ENCODE measurements at places on chromosomes 1 and 21.

- DNase-seq = no peak
These were observed 7.4 kb upstream of the PPP1R15B start for GRCh38 chr1:204419064-204419403.

DNA sequence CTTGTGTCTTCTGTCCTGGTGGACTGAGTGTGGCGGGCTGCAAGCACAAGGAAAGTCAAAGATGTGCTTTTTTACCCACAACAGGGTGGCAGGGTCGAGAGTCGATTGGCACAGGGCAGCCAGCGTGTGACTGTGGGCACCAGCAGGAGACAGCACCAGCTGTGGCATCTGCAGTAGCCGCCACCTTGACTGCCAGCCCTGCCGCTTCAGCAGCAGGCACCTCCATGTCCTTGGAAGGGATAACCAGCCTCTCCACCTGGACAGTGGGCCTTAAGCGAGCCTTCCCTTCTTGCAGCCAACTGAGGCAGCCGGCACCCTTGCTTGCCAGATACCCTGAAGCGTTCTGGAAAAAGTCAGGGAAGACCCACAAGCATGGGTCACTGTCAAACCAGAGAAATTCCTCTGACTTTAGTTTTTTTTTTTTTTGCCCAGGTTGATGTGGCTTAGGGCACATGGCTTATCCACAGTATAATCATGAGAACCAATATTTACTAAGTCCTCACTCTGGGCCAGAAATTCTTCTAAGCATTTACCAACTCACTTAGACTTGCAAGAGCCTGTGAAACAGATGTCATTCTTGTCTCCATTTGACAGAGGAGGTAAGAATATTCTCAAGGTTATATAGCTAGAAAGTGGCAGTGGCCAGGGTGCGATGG, 30.1 kb upstream of the PTGFRN start:
- no peak for DNase-seq

DNA sequence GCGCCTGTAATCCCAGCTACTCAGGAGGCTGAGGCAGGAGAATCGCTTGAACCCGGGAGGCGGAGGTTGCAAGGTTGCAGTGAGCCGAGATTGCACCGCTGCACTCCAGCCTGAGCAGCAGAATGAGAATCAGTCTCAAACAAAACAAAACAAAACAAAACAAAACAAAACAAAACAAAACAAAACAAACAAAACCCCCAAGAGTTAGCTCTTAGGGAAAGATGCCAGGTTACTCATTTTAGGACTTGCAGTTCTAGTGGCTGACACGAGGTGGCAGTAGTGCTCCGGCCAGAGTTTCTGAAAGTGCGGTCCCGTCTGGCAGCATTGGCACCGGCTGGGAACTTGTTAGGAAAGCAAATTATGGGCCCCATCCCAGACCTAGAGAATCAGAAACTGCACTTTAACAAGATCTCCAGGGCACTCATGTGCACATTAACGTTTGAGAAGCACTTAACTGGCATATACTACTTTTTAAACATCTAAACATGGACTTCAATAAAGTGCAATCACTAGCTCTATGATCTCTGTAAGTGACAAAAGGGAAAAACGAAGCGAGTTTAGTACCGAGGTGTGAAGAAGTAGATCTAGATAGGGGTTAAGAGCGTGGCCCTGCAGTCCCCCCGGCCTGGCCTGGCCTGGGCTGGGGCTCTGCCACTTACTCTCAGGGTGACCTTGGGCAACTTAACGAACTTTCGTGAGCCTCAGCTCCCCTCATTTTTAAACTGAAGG, 41.9 kb upstream of the TNFRSF1B start:
- DNase-seq = peak; percentile 68

GRCh38 chr1:159009704-159010361, at the start of gene IFI16:
IFI16 (plus strand) TSS chr1:159009907; CDS start chr1:159014681, 4,774 bp downstream.
- DNase-seq = peak; percentile 97

- DNase-seq = no peak
These were observed 10.5 kb downstream of the CITED4 start for GRCh38 chr1:40851643-40852042.

DNA sequence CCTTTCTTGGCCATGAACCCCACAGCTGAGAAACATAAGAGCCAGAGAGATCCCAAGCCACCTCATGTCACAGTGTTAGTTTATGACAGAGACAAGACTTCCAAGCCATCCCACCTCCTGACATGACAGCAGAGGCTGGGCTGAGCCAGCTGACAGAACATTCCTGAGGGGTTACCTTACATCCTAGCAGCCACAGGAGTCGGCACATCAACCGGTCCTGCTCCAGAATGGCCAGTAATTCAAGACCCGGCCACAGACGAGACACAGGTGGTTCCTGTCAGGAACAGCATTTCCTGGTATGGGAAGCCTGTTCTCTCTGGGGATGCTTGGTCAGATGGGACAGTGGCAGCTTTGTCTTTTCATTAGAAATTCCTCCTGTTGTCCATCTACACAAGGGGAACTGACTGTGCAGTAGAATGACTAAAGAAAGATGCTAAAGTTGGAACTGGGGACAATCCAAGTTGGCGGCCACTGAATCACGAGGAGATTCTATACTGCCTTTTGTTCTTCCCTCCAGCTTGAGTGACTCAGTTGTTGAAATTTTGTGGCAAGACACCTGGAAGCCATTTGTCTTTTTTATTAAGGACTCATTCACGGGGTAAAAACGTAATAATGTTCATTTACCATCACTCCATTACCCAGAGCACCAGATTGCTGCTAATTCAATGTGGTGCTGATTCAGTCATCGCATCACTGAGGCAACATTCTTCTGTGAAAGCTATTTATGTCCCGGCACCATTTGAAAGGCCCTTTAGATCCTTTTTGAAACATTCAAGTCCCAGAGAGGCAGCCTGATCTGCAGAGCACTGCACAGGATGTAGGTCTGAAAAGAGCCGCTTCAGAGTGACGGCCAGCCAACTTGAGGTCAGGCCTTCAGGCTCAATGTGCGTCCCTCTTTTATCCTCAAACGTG, 37.2 kb upstream of the NPL start:
- DNase-seq = no peak

- DNase-seq = no peak
These were observed 14.7 kb downstream of the TMEM81 start for GRCh38 chr1:205069371-205070125.

GRCh38 chr21:43269957-43270705, 101.3 kb downstream of the CRYAA start:
- DNase-seq = no peak

GRCh38 chr1:10509809-10510509, 35.2 kb downstream of the PEX14 start:
- no peak for DNase-seq

DNA sequence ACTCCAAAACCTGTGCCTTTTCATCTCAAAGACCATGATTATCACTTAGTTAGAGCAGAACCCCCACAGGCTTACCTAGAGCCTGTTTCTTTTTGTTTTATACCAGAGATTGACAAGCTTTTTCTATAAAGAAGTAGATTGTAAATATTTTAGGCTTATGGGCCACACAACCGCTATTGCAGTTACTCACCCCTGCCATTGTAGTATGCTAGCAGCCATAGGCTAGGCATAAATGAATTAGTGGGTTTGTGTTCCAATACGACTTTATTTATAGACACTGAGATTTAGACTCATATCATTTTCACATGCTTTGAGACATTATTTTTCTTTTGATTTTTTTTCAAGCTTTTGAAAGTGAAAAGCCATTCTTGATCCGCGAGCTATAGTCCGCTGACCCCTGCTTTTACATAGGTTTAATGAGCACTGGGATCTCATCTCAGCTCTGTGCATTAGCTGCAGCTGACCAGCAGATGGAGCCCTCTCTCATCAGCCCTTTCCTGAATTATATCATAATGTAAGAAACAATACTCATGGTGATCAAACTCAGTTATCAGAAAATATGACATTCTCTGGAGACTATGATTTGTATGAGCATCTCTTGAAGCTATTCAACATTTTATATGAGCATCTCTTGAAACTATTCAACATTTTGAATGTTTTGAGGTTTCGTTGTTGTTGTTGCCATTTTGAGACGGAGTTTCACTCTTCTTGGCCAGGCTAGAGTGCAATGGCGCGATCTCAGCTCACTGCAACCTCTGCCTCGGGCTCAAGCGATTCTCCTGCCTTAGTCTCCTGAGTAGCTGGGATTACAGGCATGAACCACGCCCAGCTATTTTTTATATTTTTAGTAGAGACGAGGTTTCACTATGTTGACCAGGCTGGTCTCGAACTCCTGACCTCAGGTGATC, 111.9 kb upstream of the L1TD1 start:
- DNase-seq = peak; percentile 62

GRCh38 chr1:236204039-236204438, 61.7 kb downstream of the GPR137B start:
- DNase-seq = peak; percentile 15

- DNase-seq = no peak
These were observed 167.2 kb upstream of the ATP1B1 start for GRCh38 chr1:168939110-168939946.

- no peak for DNase-seq
These were observed 309.2 kb downstream of the HLX start for GRCh38 chr1:221188458-221188857.

All from RKO (cell line).